ENCODE measurements at places on chromosomes 4 and X.

DNA sequence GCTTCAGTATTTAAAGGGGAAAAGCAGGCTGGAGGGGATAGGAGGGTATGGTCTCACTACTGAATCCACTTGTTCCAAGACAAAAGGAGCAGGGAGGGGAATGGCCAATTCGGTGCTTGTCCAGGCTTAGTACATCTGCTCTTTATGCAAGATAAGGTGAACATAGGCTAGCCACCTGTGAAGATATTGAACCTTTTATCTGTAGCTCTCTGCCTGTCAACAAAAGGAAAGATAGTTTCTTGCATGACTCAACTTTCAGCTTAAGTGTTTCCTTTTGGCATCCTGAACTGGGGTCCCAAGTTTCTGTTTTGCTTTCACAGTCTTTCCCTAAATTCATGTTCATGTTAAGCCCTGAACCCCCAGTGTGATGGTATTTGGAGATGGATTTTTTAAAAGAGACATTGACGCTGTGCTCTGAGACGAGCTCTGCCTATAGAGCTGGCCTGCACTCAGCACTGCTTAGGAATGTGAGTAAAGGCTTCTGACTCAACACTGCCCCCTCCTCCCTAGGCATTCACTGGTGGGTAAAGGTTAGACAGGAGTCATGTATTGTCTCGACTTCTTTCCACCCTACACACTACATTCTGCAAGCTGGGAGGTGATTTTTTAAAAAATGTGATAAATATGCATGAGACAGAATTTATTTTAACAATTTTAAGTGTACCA, 28.2 kb downstream of the FAM149A start:
- DNase-seq, result no peak

- no peak for DNase-seq
Observed at GRCh38 chr4:183966371-183966770, 61.3 kb downstream of the STOX2 start.

DNA sequence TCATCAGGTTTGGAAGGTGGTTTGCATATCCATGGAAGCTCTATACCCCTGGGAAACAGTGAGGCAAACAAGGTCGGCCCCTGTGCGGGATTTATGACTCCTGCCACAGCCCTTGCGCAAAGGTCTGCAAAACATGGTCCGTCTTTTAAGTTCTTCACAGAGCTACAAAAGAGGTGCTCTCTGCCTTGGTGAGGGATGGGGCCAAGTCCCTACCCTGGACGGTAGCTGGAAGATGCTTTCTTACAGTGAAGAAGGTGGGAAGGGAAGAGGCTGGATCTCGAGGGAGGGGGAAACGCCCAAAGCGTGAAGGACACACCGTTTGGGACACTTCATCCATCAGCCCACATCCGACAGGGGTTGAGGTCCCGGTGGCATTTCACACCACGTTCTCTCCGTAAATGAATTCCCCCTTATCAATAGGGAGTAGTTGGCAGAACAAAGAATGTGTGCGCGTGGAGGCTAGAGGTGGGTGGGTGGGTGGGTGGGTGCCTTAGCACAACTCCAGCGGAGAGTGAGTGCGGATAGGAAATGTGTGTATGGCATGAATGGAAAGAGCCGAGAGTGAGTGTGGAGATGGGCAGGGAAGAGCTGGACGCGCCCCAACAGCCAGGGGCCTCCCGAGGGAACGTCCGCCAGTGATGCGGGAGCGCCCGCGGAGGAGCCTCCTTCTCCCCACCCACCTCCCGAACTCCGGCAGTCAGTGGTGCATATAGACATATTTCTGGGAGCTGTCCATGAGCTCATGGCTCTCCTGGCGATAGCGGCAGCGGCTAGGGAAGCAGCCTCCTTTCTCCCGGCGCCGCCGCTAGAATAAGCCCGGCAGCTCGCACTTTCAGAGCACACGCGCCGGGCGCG, 68.3 kb downstream of the LARP7 start:
- DNase-seq, result peak; percentile 44

GRCh38 chrX:40976981-40977380, 108.3 kb upstream of the USP9X start:
- no peak for DNase-seq

DNA sequence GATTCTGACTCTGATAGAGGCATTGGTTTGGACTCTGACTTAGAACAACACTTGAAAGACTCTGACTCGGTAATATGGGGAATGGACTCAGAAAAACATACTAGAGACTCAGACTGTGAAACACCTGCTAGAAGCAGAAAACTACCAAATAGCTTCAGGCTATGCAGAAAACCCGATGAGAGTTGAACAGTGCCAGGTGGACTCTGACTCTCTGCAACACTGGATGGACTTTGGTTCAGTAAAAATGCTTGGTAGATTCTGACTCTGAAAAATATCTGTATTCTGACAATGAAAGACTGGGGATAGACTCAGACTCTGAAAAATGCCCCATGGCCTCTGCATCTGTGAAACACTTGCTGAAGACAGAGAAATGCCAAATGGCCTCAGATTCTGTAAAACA, 215.1 kb upstream of the HDX start:
- DNase-seq, result no peak

DNA sequence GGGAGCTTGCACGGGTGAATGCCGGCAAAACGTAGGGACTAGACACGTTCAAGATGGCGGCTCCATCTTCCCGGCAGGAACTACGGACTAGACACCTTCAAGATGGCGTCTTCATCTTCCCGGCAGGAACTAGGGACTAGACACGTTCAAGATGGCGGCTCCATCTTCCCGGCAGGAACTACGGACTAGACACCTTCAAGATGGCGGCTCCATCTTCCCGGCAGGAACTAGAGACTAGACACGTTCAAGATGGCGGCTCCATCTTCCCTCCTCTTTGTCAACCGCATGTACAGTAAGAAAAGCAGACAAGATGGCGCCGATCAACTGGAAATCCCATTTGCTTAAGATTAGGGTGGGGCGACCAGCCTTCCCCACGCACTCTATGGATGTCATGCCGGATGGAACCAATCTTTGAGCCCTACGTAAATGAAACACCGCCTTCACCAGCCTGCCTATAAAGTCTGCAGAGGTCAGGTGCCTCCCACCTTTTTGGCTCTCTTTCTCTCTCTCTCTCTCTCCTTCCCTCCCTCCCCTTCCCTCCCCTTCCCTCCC, 222.4 kb downstream of the CRLF2 start:
- DNase-seq, result no peak

DNA sequence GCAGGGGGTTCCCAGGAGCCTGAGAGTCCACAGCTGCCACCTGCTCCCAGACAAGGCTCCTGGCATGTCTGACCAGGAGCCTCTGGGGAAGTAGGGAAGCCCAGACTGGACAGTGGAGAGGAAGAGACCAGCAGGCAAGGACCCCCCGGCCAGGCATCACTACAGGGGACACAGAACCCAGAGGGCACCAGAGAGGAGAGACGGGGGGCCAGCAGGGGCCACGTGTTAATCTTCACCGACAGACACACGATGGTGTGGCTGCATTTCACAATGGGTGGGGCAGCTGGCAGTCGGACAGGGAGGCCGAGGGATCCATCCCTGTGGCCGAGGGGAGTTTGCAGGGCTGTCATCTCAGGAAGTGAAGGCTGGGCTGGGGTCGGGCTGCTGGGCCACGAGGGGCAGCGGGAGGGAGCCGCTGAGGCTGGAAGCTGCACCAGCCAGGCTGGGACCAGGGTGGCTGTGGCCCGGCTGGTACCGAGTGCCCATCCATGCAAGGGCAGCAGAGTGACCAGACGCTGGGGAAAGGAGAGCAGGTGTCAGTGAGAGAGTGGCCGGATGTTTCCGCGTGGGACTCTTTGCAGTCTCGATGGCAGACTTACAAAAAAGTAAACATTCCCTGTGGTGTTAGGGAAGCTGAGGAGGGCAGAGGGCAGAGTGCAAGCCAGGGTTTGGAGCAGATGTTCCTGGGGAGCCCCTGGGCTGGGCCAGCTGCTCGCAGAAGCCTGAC, 4.7 kb downstream of the PDE6B start:
- no peak for DNase-seq

GRCh38 chrX:136497556-136498052, at the start of gene HTATSF1:
Gene HTATSF1 (plus strand): TSS chrX:136497592. CDS start chrX:136497685, 93 bp downstream.
- DNase-seq, result peak; percentile 8

DNA sequence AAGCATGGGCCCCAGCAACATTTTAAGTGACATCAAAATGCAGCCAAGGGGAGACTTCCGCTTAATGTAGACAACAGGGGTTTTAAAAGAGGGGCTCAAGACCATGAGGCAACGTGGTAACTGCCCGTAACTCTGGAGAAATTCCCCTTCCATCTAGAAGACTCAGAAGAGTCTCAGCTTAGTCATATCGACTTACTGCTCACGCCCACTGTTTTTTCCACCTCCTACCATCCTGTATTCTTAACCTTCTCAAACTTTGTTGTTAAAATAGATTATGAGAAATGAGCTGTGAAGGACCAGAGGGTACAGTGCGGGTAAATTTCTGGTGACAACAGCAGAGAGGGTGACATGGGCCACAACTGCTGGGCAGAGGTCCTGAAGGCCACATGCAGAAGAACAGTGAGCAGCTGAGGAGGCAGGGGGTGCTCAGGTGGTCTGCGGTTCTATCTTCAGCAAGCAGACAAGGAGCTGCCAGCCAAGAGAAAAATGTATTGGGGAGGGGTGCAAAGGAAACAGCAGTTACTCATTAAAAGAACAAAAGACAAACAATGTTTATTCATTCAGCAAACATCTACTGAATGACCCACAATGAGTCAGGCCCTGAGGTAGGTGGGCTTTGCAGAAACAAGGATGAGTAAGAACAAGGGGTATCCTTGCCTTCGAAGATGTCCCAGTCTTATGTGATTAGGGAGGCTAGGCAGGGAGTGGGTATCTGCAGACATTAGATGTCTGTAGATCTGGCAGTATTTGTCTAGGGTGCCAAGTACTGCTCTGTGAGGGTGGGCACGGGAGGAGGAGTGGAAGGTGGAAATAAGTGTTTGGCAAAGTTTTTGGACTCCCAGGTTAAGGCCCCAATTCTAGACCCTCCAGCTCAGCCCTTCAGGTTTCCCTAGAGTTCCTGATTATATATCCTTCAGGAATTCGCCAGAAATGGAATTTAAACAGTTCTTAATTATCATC, 175.3 kb downstream of the TSPAN5 start:
- no peak for DNase-seq

- no peak for DNase-seq
Observed at GRCh38 chrX:132737743-132738142, 220.7 kb downstream of the HS6ST2 start.

DNA sequence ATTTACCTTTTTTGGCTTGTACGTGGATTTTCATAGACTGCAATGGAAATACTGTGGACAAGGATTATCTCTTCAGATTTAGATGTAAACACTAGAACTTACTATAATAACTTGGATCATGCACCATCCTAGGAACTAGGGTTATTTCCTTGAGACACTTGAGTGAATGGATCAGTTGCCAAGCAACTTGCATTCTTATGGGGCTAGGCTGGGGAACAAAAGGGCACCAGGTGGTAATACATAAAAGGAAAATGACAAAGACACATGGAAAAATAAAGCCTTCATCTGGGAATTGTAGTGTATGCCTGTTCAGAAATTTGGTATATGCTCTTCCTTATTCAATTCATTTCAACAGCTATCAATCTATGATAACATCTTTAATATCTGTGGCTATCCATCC, 247.1 kb downstream of the SPRY1 start:
- DNase-seq, result no peak

- DNase-seq, result peak; percentile 2
Observed at GRCh38 chrX:27555514-27555913, 34.6 kb upstream of the DCAF8L2 start.

DNA sequence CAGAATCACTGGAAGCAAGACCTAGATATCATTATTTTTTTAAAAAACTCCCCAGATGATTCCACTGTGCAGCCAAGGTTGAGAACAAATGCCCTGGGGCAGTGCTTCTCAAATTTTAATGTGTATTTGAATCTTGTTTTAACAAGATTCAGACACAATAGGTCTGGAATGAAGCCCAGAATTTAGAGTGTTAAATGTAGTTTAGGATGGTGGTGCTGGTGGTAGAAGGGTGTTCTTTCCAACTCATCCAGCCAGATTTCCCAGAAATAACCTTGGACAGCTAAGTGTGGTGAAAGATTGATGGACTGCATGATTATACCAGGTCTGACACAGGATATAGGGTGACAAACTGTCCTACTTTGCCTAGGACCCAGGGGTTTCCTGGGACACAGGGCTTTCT, 120.1 kb upstream of the MED14 start:
- no peak for DNase-seq

DNA sequence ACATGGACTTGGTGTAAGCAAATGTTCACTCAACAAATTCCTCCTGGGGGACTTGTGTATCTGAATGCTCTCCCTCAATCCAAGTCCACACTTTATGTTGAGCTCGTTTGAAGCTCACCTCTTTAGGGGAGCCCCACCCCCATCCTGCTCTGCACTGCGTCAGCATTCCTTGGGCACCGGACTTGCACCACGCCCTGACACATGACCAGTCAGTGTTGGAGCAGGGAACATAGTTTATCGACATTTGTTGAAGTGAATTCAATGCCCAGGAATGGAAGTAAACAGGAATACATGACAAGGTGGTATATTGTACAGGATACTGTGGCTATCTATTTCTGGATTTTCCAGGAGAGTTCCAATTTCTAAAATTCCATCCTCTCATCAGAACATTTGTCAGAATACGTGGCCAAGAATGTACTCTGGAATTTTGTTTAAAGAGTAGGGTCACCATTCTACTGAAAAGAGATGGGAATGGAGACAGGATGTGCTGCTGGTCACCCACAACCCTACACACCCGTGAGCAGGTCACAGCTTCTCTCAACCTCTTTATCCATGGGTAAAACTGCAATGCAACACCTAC, 60.0 kb upstream of the LNX1 start:
- no peak for DNase-seq

- no peak for DNase-seq
Observed at GRCh38 chrX:100946299-100946927, 17.7 kb upstream of the XKRX start.

- DNase-seq, result no peak
Observed at GRCh38 chrX:1589356-1590130, 1.9 kb upstream of the AKAP17A start.

- no peak for DNase-seq
Observed at GRCh38 chr4:128601991-128602695, 207.4 kb upstream of the JADE1 start.

GRCh38 chr4:6962211-6963041, 52.8 kb downstream of the TBC1D14 start:
- DNase-seq, result no peak

DNA sequence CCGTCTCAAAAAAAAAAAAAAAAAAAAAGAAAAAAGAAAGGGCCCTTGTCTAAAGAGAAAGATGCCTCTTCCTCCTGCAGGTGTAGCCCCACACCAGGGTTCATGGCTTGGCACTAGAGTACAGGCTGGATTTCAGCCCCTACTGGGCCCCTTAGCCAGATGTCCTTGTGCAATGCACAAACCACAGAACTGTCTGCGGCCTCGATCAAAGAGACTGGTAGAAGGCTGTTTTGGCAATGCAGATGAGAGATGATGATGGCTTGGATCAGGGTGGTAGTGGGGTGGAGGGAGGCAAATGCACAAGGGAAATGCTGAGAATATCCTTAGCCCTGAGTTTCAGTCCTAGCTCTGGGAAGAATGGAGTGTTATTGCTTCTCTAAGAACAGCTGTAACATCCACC, 26.5 kb upstream of the TSR2 start:
- no peak for DNase-seq

- DNase-seq, result no peak
Observed at GRCh38 chrX:130975947-130976346, 72.9 kb upstream of the ENOX2 start.

GRCh38 chrX:19720661-19721060, 166.7 kb downstream of the SH3KBP1 start:
- no peak for DNase-seq
